T-helper 2 cell treated with Interferon-gamma antibody and Interleukin-4, amounts not matched to agents 5 μg/mL and 100 μg/mL, for 36 hours (primary cell): ENCODE measurements at places on chromosomes 2 and 18.
A peak's percentile ranks its signal among the peaks of the same experiment; 100 is the strongest.

GRCh38 chr2:202165945-202166344 lies 72.5 kb downstream of the SUMO1 start:
- DNase-seq: no peak

DNA sequence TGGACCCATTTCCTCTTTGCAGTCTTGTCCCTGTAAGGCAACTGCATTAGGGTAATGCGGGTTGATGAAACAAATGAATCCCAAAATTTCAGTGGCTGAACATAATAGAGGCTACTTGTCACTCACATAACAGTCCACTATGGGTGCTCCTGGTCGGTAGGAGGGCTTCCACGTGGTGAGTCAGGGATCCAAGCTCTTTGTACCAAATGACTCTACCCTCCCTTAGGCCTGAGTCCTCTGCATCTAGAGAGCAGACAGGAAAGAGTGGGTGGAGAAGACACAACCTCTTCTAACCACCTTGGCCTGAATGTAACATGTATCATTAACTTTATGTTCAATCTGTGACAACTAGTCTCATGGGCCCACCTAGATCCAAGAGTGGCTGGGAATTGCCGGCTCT lies 86.2 kb upstream of the HAAO start:
- DNase-seq: peak; percentile 37

DNA sequence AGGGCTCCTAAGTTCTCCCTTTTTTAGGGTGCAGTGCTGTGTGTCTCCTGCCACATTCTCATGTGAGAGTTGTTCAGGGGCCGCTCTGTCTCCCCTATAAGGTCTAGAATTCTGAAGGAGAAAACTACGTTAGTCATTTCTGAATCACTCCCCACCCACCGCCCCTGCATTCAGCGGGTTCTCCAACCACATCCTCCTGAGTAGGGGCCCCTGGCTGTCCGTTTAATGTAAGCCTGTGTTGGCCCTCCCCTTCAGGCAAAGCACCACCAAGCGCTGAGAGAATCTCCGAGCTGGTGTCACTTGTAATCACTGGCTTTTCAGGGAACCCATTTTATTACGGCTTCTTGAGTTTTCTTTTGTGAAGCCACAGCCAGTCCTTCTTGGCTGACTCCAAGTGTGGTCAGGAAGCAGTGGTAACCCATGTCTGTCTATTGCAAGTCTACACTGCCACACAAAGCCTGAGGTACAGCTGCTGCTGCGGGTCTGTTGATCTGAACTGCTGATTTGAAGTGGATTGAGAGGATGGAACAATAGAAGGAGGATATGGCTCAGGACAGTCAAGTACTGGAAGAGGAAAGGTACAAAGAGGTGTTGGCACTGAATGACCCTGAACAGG lies 16.9 kb downstream of the LCT start:
- DNase-seq: peak; percentile 93

DNA sequence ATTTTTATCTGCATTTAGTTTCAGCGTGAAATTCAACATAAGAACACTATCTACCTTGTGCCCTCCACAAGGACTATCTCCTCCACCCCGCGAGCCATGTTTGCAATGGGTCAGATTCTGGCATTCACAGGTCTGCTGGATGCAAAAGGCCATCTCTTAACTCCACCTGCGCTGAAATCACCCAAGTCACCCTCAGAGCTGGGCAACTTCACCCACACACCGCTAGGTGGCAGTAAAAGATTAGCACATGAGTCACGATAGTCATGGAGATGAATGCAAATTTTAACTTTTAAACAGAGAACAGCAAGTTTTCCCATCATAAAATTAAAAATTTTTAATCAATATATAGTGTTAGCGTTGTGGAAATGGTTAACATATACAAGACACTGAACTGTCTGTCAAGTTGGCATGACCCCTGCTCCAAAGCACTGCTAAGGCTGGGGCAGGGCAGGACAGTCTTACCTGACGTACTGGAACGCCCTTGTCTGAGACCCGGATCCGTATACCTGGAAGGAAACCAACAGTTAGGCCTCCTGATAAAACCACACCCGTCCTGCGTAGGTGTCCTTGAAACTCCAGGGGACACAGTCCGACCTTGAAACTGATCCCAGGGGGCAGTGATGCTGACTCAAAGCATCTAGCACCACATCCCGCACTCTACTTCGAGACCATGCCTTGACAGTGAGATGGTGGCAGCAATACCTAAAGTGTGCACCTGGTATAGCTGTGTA lies 89.6 kb downstream of the UXS1 start:
- DNase-seq: peak; percentile 52

DNA sequence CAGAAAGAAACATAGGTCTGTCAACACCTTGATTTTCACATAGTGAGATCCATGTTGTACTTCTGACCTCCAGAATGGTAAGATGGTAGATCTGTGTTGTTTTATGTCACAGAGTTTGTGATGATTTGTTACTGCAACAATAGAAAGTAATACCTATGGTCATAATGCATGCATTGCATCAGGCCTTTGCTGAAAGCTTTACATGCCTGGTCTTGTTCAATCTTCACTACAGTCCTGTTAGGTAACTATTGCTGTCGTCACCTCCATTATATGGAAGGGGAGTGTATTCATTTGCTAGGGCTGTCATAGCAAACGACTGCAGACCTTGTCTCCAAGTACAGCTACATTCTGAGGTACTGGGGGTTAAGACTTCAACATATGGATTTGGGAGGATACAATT lies 243.5 kb downstream of the ANAPC1 start:
- no peak for DNase-seq

GRCh38 chr18:76259096-76259495 lies 235.9 kb downstream of the ZNF516 start:
- no peak for DNase-seq

- no peak for DNase-seq
Observed at GRCh38 chr2:58634653-58635370, 393.7 kb upstream of the FANCL start.

DNA sequence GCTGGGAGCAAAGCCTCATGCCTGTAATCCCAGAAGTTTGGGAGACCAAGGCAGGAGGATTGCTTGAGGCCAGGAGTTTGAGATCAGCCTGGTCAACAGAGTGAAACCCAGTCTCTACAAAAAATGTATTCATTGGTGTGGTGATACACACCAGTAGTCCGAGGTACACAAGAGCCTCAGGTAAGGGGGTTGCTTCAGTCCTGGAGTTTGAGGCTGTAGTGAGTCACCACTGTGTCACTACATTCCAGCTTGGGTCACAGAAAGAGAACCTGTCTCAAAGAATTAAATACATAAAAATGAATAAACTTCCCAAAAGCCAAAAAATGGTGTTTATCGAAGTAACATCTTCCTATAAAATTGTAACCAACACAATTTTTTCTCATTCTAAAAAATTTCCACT lies 568.1 kb upstream of the LINC00305 start:
- DNase-seq: no peak

DNA sequence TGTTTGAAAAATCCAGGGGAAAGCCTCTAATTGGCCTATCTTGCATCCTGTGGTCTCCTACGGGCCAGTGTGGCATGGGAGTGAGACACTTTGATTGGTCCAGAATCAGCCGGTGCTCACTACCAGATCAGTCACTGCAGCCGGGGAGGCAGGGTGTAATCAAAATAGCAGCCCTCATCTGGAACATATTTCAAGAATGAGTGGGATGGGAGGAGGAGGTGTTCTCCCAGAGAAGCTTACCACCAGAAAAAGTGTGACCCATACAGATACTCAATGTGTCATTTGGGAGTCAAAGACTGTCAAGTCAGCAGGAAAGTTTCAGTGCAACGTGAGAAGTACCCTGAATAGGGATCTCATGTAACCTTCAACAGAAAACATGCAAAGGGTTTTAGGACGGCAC lies 393.9 kb upstream of the SLC14A2 start:
- DNase-seq: no peak

DNA sequence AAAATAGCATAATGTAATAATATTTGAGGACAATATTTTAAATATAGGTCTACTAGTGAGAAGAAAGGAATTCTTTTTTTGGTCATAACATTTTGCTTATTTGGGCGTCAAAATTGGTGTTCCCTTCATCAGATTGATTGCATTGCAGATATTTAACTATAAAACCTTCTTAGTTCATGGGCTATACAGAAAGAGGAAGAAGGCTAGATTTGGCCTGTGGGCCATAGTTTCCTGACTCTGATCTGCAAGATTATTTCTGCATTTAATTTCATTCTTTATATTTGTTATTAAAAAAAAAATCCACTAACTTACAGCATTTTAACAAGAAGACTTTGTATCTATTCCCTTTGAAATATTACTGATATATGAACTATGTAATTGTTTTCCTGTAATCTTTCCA lies 31.9 kb downstream of the PIKFYVE start:
- DNase-seq: no peak

DNA sequence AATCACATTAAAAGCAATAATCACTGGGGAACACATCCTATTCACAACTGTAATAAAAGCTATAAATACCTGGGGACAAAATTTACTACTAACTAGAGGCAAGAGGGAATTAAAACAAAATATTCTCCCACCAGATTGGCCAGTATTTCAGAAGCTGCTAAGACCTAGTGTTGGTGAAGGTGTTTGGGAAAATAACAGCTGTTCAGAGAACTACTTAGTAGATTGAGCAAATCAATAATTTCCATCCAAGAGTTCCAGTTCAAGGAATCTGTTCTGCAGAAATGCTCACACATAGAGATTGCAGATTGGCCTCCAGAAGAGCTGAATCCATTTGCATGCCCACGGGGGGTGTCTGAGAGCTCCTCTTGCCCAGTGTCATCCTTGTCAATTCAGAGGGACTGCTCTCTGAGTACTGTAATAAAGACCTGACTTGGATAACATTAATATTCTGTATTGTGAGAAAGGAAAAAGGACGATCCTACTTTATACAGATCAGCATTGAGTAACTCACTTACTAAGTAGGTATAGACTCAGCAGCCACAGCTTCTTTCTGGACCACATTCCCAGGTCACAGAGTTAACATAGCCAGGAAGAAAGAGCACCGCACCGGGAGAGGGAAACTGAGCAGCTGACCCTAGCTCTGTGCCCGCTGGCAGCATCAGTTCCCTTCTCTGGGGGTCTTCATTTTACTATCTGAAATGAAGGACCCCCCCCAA lies 5.6 kb downstream of the TUBB6 start:
- DNase-seq: no peak

- DNase-seq: no peak
Observed at GRCh38 chr18:46130061-46130460, 25.9 kb downstream of the HAUS1 start.

DNA sequence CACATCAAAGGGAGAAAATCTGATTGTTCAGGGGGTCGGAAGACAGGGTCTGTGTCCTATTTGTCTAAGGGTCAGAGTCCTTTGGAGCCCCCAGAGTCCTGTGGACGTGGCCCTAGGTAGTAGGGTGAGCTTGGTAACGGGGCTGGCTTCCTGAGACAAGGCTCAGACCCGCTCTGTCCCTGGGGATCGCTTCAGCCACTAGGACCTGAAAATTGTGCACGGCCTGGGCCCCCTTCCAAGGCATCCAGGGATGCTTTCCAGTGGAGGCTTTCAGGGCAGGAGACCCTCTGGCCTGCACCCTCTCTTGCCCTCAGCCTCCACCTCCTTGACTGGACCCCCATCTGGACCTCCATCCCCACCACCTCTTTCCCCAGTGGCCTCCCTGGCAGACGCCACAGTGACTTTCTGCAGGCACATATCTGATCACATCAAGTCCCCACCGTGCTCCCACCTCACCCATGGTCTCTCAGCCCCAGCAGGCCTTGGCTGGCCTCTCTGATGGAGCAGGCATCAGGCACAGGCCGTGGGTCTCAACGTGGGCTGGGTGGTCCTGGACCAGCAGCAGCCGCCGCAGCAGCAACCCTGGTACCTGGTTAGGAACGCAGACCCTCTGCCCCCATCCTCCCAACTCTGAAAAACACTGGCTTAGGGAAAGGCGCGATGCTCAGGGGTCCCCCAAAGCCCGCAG lies 3.8 kb downstream of the PROC start:
- no peak for DNase-seq

GRCh38 chr2:208024091-208024490 lies 1.2 kb downstream of the PLEKHM3 start:
- DNase-seq: no peak

GRCh38 chr2:60741576-60741975 lies 14.5 kb upstream of the PAPOLG start:
- DNase-seq: no peak

DNA sequence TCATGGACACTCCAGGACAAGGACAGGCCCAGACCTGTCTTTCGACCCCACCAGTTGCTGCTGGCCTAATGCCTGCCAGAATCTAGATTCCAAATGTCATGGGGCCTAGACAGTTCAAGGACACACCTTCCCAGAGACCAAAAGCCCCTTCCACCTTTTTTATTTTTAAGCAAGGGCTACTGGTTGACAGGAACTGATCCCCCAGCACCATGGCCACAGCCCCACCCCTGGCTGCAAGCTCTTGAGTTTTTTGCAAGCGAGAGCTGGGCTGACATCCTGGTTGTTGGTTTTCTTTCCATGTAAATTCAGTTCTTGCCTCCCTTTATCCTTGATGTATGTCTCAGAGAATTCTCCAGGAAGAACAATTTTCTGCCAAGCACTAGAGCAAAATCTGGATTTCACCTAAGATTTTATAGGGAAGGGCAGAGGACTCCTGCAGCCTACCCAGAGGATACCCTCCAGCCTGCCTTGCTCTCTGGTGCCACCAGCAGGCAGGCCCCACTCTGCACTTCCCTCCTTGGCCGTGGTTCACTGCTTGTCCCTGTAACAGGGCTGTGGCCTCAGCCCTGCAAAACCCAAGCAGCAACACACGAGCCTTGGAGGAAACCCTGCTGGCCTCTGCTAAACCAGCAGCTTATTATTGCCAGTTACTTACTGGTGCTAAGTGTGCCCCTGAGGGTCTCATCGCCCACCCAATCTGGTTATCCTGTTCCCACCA lies 97.7 kb downstream of the TWIST2 start:
- no peak for DNase-seq

- no peak for DNase-seq
Observed at GRCh38 chr2:53952519-53952918, 18.3 kb downstream of the PSME4 start.

GRCh38 chr2:30796699-30797098 lies 10.5 kb downstream of the CAPN13 start:
- DNase-seq: no peak

- DNase-seq: no peak
Observed at GRCh38 chr2:143730953-143731260, 601.7 kb downstream of the ARHGAP15 start.

DNA sequence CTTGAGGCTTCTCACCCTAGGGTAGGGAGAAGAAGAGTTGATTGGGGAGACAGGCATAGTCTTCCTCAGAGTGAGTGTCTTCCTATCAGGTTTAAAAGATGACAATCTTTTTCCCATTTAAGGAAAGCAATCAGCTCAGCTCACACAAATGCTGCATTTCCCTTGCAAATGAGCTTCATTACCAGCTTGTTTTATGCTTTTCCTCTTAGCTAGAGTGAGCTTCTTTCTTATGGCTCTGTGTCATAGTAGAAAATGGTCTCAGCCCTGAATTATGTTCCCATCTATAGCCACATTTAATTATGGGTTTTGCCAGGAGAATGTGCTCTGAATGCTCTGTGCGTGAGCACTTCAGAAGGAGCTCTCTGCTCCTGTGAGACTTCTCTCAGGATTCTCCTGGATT lies 112.8 kb upstream of the NCK2 start:
- no peak for DNase-seq
